ENCODE measurements at places on chromosomes 5 and 9. TPM values are rescaled to one million over a fixed set of nuclear protein-coding genes. Genes with fewer than 3 reads are reported as not detected.

DNA sequence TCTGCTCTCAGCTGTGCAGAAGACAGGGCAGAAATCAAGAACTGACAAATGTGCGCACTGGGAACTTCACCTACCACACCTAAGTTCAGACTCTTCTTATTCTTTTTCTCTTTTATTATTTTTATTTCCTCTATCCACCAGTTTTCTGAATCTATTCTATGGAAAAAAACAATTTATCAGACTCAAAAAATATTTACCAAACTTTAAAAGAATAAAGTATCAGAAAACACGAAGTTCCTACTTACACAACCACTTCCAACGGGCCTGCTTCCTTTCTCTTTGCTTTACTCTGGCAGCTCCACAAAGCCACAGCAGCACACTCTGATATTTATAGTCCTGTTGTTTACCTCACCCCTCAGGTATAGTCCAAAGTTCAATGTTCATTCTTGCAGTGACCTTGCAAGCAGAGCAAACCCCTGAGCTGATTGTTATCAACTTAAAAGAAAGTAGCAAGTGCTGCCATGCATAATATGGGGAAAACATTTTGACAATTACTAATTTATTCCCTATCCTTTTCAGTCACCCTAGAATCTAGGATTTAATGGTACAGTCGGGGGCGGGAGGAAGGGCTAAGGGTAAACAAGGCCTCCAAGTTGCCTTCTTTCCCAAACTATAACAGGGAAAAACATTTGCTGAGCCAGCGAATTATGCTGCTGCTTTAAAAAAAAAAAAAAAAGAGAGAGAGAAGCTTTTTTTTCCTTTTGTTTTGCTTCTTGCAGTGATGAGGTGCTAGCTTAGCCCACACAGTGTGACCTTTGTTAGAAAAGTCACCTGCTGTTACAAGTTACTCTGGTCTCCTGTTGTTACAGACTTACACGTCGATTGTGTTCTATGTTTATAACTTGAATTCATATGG, at the start of gene SELENOP:
Gene SELENOP, minus strand, starts transcription at position 302 of the 856 bp plus-strand sequence. CDS start 3,539 bp downstream, outside the sequence.
- DNase-seq, result peak; percentile 73

GRCh38 chr5:36786448-36787012, 90.0 kb upstream of the NIPBL start:
- peak; percentile 17 for DNase-seq

GRCh38 chr9:104826911-104827310, 63.0 kb downstream of the NIPSNAP3B start:
- DNase-seq, result no peak

- no peak for DNase-seq
These were observed 61.8 kb downstream of the ERAP1 start for GRCh38 chr5:96745844-96746531.

- DNase-seq, result peak; percentile 47
These were observed 33.0 kb downstream of the IRF1 start for GRCh38 chr5:132457371-132458225.

GRCh38 chr5:9766581-9766980, 136.4 kb upstream of the TAS2R1 start:
- no peak for DNase-seq

DNA sequence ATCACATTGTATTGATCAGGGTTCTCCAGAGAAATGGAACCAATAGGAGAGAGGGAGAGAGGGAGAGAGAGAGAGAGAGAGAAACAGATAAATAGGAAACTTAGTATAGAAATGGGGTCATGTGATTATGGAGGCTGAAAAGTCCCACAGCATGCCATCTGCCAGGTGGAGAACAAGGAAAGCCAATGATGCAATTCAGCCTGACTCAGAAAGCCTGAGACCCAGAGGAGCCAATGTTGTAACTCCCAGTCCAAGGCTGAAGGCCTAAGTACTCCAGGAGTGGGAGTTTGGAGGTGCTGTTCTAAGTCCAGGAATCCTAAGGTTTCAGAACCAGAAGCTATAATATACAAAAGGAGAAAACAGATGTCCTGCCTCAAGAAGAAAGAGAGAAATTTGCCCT, 48.4 kb upstream of the ISOC1 start:
- no peak for DNase-seq

LRRC19 gene
- 79.1 TPM for total RNA-seq

ADAMTS13 gene
- 12.7 TPM for total RNA-seq

GRCh38 chr5:66639037-66639436, 42.8 kb downstream of the MAST4 start:
- DNase-seq, result no peak

MARCOL gene
- total RNA-seq, result not detected

FCN2 gene
- not detected for total RNA-seq

MYO10 gene
- total RNA-seq, result 190 TPM

BNC2 gene
- total RNA-seq, result 20.5 TPM

GRCh38 chr9:87872079-87872624, 10.5 kb upstream of the SPATA31E1 start:
- DNase-seq, result no peak

All from transverse colon (tissue), 4 donors.